Suprapubic skin (tissue), 4 donors: ENCODE measurements at places on chromosomes 2 and 18.

GRCh38 chr2:127183771-127184170 is 36.3 kb downstream of the CYP27C1 start:
- no peak for DNase-seq

DNA sequence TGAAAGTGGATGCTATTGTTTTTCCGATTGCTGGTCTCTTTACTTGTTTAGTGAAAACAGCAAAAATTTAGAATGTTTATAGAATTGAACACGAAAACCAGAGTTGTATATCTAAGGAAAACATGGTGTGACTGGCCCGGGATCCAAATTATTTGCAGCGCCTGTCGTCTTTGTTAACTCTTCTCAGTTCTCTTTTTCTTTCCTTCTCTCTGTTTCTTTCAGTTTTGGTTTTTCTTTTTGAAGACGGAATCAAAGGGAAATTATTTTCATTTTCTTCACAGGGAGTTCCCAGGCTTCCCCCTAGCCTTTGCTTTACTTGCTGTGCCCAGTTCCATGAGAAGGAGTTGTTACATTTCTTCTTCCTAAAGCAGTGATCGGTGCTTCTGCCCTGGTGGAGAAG is 76.0 kb downstream of the AGAP1 start:
- no peak for DNase-seq

GRCh38 chr2:137938204-137938603 is 26.1 kb upstream of the HNMT start:
- no peak for DNase-seq

GRCh38 chr2:21258082-21258481 is 134.3 kb downstream of the TDRD15 start:
- no peak for DNase-seq

DNA sequence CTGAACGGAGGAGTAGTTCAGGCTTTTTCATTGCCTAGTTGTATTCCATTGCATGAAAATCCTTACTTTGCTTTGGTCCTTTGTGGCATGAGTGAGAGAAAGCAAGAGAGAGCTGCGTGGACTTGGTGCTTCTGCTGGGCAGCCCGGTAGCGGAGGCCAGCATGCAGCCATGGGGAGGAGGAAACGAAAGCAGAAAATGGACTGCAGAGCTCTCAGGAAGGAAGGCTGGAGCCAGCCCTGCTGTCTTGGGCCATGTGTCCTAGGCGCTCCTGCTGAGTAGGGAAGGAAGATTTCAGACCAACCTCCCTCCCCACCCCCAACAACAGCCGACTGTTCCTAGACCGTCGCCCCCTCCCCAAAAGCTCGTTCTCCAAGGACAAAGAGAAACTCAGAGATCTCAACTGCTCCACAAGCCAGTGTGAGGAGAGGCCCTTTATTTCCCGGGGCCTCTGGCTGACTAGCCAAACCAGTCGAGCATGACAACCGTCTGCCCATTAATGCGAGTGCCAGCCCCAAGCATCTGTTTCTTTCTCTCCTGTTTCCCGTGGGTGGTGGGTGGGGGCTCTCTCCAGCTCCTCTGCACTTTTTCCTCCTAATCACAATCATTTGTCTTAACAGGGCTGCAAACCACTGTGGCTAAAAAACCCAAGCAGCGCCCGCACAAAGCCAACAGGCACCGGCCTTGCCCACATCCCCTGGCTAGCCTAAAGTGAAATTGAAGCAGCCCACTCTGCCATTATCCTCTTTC is 66.8 kb upstream of the FZD7 start:
- DNase-seq, result no peak

DNA sequence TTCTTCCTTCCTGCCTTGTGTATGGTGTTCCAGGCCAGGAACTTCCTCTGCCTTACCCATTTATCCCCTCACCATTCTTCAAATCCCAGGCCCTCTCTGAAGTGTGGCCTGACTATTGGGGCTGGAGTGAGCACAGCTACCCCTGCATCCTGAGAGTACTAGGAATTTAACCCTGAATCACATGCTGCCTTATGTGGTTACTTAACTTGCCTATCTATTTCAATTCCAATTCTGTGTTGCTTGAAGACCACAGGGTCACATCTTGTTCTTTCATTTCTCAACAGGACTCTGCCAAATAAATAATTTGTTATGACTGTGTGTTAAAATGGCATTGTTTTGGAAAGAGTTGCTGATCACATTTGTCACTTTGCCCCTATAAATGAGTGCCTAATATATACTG is 108.6 kb downstream of the CERS6 start:
- no peak for DNase-seq

- DNase-seq, result no peak
Observed at GRCh38 chr2:148548716-148549400, 95.7 kb upstream of the EPC2 start.

DNA sequence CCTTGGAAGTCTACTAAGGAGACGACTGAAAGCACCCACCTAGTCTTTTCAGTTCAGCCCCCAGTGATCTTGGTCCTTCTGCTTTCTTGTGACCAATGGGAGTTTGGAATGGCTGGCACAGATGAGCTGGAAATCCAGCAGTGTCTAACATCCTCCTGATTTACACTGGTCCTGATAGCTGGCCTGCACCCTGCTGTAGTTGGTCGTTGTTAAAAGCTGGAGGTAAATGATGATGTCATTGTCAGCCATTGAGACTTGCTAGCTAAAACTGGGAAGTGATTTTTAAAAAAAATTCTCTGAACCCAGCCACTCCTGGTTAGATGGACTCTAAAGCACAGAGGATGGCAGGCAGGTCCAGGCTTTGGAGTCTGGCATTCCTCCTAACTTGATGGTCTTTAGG is 19.3 kb downstream of the CCT7 start:
- no peak for DNase-seq
